ENCODE measurements at places on chromosomes 7 and 10.

DNA sequence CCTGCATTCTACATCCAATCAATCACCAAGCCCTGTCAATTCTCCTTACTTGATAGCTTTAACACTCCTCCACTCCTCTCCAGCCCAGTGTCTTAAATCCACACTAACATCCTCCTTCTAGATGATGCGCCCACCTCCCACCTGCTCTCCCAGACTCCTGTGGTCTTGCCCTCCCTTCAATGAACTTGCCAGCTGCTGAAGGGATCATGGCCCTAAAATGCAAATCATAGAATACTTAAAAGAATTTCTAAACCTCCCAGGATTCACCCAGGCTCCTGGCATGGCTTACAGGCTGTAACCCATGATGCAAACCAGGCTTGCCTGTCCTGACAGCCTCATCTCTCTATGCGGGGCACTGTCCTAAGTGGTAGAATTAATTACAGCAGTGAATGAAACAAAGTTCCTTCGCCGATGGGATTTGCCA, 43.6 kb downstream of the SYPL1 start:
- no peak for DNase-seq

- DNase-seq = no peak
Observed at GRCh38 chr10:66834802-66835201, 91.0 kb upstream of the LRRTM3 start.

DNA sequence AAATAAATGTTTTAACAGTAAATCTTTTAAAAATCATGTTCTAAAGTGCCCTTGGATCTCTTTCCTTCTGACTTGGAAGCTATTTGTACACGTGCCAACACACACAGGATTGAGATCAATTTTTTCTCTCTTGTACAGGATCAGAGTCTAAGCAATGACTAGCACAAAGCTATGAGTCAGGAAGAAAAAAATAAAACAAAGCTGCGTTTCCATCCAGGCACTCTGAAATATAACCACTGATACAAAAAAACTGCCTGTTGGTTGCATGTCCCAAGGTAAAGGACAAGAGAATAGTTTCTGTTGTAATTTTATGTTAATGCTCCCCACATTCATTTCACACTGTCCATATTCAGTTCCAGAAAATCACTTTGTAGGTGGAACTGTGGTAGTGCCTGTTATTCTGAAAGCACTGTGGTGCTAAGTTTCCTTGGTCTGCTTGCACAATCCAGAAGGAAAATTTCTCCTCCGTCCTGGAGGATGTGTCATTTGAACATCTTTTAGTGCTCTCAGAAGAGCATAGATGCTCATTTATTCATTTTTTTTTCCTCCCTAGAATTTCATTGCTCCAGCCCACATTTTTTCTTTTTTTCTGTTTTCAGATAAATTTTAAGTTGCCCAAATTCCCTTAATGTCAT, 113.4 kb downstream of the PLXDC2 start:
- no peak for DNase-seq

- DNase-seq = no peak
Observed at GRCh38 chr7:18126281-18126680, 98.6 kb upstream of the PRPS1L1 start.

DNA sequence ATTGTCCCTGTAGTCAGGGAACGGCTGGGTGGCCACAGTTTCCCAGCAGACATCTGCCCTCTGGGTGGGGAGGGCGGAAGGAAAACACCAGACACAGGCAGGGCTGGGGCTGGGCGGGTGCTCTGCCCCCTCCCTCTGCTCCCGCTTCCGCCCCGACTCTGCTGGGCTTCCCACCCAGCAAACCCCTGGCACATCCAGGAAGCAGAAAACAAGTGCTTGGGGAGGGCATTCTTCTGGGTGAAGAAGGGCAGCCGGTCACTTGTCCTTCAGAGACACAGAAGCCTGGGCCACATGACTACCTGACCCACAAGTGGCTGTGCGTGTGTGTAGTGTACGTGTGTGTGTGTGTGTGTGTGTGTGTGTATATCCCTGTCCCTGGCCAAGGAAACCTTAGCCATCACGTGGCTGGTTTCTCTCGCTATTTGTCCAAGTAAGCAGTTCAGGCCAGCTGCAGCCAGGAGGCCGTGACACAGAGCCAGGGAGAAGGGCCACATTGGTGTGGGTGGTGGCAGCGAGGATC, 77.9 kb downstream of the ZMIZ1 start:
- no peak for DNase-seq

DNA sequence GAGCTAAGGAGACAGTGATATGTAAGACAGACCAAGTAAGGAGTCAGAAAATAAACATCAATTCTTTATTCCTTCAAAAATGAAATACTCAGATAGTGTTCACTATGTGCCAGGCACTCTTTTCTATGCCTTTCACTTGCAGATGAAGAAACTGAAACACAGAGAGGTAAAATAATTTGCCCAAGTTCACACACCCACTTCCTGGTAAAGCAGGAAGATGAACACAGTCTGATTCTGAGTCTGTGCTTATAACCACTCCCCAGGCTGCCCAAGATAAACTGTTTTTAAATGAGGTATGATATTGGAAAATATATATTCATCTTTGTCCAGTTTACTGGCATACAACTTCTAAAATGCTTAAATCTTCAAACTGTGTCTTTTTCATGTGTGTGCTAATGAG, 294.4 kb upstream of the NPVF start:
- DNase-seq = no peak

GRCh38 chr10:100744987-100745881, at the start of gene PAX2:
PAX2 (plus strand) TSS chr10:100745582; CDS start chr10:100746261, 679 bp downstream.
- DNase-seq = peak; percentile 87
